Effector CD8-positive, alpha-beta T cell (primary cell): ENCODE measurements at places on chromosomes 1 and 21.

DNA sequence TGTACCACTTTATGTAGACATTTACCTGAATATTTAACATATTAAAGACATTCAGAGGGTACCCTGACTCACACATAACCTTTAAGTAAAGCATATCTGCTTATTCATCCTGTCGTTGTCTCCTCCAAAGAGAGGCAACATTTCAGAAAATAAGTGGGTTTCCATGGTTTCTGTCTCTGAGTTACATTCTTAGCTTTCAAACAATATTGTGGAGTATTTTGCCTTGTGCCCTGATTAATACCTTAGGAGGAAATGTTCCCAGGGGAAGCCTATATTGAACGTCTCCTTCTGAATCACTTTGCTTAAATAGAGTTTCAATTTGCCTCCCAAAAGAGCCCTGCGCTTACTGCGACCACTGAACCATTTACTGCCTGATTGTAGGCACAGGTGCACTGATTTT lies 26.1 kb downstream of the PALMD start:
- no peak for DNase-seq

DNA sequence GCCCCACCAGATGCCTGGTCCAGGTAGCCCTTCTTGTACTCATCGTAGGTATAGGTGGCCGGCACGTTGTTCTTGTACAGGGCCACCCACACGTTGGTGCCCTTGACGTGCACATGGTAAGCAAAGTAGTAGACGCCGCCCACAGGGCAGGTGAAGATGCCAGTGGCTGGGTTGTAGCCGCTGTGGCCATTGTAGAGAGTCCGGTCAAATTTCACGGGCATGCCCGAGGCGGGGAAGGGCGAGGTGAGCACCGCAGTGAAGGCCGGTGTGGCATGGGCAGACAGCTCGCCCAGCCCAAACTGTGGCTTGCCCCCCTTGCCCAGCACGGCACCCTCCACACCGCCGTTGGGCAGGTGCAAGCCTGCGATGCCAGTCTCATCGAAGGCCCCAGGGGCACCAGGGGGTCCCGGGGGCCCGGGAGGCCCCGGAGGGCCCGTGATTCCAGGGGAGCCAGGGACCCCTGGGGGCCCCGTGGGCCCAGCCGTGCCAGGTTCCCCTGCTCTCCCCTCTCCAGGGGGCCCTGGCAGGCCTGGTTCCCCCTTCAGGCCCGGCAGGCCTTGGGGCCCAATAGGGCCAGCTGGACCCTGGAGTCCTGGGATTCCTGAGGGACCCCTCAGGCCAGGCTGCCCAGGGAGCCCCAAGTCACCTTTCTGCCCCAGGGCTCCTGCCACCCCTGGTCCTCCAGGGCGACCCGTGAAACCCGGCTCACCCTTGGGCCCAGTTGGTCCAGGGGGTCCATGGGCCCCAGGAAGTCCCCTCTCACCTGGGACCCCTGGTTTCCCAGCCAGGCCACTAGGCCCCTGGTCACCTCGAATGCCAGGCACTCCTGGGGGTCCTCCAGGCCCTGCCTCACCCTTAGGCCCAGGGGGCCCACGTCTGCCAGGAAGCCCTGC lies 9.2 kb downstream of the ADPRS start:
- DNase-seq = no peak

GRCh38 chr1:53160924-53161378 lies 18.5 kb upstream of the SLC1A7 start:
- DNase-seq = no peak

GRCh38 chr1:21736876-21737275 lies 46.1 kb downstream of the USP48 start:
- no peak for DNase-seq

DNA sequence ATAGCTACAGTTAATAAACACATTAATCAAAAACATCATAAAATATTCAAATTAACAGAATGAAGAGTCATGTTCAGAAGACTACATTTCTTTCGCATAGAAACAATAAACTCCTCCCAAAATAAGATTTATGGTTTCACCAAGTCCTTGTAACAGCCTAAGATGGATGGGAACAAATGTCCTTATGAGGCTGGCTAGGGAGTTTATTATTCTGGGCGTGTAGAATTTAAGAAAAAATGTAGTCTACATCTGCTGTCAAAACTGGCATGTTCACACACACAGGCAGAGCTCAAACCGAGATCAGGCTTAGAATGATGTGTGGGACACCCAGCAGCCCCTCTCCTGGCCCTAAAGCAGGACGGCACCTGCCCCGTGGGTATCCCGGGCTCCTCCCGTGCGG lies 101.1 kb downstream of the NPHP4 start:
- no peak for DNase-seq

DNA sequence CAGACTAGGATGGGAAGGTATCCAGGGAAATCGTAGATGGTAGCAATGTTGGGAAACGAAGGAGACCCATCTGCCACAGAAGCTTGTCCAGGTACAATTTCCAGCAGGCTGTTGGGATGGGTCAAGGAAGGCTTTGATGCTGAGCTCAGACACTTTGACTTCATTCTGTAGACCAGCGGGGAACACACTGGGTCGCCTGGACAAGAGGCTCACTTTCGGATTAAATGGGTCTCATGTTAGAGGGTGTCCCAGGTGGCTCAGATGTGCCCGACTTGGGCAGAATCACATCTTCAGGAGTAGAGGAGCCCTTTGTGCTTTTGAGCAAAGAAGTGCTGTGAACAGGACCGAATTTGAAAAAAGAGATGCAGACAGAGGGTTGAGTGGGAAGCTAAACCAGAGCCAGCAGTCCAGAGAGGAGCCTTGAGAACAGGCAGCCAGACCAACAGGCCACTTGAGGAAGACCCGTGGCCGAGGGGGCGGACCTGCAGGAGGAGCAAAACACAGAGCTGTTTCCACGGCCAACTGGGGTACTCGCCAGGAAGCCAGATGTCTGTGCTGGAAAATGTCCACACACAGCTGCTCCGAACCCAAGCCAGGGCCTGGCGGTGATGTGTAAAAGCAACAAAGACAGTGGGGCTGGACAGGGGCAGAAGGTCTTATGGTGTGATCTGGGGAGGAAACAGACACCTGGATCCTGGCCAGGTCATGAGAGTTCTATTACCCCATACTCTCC lies 146.9 kb downstream of the AJAP1 start:
- no peak for DNase-seq

GRCh38 chr1:151579436-151580225 lies 32.2 kb upstream of the SNX27 start:
- no peak for DNase-seq

GRCh38 chr1:186655876-186656275 lies 24.3 kb downstream of the PTGS2 start:
- DNase-seq = no peak

GRCh38 chr1:198809247-198809646 lies 170.4 kb downstream of the PTPRC start:
- DNase-seq = no peak

GRCh38 chr1:154863315-154864174 lies 6.5 kb downstream of the KCNN3 start:
- DNase-seq = no peak
